GM23248 (cell line): ENCODE measurements at places on chromosomes 4 and X.

GRCh38 chr4:5893004-5893580, at the start of gene CRMP1:
Gene CRMP1, minus strand, starts transcription at chr4:5893086. Its CDS starts 117 bp downstream, at chr4:5892969.
- DNase-seq = peak; percentile 32

DNA sequence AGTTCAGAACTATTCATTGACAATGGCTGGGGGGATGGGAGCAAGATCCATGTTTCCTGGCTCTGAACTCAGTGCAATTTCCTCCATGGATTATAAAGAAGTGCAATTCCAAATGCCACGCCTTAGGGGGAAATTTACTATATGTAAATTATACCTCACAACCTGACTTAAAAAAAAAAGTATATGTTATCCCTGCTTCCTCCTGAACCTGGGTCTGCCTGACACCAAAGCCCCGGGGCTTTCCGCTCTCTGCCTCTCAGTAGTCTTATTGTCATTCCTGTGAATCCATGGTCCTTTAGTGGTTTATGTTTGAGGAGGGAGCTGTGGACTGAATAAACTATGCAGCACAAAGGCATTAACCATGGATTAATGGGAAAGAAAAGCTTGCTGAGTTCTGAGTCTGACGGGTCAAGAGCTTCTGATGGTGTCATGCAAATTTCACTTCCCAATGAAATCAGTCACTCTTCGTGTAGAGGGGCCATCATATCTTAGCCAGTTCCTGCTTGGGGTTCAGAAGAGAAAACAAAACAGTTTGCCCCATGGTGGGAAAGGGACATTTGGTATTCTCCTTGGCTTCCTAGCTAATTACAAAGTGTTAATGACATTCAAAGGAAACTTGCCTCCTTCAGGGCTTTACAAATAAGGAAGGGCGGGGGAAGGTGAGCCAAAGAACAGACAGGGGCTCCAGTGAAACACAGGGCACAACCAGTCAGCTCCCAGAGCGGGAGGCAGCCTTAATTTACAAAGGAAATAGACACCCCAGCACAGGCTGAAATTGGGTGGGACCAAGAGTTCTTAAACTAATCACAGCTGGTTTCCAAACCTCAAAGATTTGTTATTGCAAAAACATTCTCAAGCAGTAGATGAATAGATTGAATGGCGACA, 14.3 kb downstream of the FAM9C start:
- peak; percentile 26 for DNase-seq

DNA sequence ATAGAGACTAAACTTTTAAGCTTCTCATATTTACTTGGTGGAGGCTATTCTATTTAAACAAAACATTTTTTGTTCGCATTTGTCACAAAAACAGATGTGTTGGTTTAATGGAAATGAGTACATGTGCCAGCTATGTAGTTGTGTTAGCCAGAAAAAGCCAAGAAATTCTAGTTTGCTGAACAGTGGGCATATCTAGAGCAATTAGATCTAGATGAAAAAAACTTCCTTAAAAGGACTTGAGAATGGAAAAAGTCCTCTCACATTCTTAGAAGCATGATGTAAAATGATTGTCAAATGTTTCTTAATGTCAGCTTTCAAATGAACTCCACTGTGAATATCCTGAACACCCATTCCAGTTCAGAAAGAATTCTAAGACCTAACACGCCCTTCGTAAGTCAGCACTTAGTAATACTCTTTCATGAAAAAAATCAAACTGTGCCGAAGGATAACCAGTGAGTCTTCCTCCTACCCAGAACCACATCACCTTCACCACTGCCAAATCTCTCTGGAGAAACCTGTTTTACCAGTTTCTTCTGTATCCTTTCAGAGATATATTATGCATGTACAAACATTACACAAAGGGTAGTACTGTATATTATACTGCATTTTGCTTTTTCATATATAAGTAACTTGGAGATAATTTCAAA, 28.2 kb downstream of the PHKA1 start:
- DNase-seq = peak; percentile 62

DNA sequence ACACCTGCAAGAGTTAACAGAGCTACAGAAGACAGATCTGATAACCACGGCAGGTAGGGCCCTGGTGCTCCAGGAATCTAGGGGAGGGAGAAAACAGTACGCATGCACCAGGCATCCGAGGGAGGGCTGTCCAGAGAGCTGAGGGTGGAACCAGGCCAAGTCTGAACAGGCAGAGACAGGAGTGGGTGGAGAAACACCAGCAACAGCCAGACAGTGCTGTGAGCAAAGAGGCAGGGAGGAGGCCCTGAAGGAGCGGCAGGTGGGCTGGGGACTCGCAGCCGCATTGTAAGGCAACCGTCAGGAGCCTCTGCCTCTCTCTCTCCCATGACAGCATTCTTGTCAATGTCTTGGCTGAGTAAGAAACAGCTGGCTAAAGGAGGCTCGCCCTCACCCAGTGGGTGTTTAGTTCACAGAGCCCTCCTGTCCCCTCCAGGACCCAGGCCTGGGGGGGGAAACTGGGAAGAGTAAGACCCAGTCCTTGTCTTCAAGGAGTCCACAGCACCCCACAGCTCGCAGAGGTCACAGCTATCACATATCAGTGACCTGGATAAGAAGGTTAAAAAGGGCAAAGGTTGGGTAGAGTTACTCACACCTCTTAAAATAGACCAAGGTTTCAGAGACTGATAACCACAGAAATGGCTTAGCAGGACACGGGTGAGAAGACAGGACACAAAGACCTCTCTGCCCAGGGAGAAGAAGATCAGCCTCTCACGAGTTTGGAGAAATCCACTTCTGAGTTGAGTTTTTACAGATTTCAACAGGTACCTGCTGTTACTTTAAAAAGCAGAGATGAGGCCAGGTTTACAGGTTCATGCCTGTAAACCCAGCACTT, 10.5 kb downstream of the ACSL1 start:
- peak; percentile 80 for DNase-seq

DNA sequence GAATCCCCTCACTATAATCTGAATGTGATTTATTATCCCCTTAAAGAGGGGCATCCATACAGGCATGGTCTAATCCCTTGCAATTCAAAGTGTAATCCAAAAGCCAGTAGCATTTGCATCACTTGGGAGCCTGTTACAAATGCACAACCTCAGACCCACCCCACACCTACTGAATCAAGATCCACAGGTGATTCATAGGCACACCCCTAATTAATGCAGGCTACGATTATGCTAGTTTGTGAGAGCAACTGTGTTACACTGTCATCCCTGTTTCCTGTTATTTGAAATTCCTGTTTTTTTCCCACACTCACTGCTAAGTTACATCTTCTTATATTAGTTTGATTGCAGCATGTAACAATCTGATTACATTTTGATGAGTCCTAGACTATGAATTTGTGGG, 120.0 kb downstream of the RAB28 start:
- no peak for DNase-seq

DNA sequence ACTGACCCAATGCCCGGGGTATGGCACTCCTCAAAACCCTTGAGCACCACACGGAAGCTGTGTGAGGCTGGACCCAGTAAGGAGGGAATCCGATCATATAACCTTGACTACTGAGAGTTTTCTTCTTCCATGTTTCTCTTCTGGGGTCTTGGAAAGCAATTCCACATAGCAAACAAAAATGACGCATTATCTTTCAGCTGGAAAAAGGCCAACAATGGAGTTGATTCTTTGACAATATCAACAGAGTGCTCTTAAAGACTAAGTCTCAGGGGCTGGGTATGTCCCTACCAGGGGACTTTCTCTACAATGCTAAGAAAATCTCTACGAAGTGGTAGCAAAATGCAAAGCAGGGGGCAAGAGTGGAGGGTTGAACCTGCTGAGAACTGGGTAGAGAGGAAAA, 188.6 kb downstream of the NSUN7 start:
- no peak for DNase-seq

- no peak for DNase-seq
Observed at GRCh38 chrX:123493857-123494256, 239.0 kb downstream of the THOC2 start.

GRCh38 chrX:32480019-32480418, 731.3 kb downstream of the DMD start:
- DNase-seq = no peak

- peak; percentile 50 for DNase-seq
Observed at GRCh38 chrX:19625612-19626011, 110.3 kb upstream of the MAP3K15 start.

- DNase-seq = no peak
Observed at GRCh38 chr4:71259911-71260331, 78.9 kb upstream of the SLC4A4 start.
